ENCODE measurements at places on chromosomes 1 and 21. TPM values are rescaled to one million over a fixed set of nuclear protein-coding genes. Genes with fewer than 3 reads are reported as not detected.

FAM72B gene
- 9.6 TPM for total RNA-seq

FCN3 gene
- not detected for total RNA-seq

TNNT2 gene
- not detected for total RNA-seq

CYP4A22 gene
- not detected for total RNA-seq

KCNT2 gene
- total RNA-seq: 0.25 TPM

AADACL3 gene
- total RNA-seq: not detected

- H3K4me3 ChIP-seq: no peak overlapping the region
- no peaks in the 10 kb centered on the region for H3K4me1 ChIP-seq
- H3K27ac ChIP-seq: no peak overlapping the region
- DNase-seq: peak; percentile 3
Measured at GRCh38 chr1:215793180-215793579, 226.1 kb downstream of the KCTD3 start.

DNA sequence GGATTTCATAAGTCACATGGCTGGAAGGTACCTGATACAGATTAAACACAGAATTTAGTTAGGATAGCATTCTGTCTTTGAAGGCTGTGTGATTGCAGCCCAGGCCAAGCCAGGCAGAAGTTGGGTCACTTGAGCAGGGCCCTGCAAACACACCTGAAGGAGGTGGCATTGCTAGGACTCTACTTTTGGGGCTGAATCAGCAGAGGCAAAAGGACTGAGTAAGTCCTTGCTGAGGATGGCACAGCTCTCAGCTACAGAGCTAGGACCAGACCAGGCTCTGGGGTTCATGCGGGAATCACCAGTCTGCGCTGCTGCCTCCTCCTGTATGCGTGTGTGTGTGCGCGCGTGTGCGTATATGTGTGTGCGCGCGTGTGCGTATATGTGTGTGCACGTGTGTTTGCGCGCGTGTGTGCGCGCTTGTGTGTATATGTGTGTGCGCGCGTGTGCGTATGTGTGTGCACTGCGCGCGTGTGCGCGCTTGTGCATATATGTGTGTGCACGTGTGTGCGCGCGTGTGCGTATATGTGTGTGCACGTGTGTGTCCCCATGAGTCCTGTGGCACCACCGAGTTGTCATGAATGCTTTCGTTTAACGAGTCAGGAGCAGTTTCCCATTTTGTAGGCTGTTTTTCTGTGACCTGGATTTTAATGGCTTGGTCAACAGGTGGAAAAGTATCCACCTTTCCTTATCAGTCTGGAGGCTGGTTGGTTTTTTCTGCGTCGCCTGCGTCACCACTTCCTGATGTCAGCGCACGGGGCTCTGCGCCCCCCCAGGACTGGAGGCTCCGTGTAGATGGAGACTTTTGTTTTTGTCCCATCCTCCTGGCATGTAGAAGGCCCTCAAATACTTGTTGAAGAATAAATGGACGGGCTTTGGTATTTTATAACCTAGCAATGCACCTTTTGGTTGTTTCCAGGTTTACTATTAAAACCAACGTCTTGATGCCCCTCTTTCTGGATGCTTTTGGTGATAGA lies 34.7 kb downstream of the ADARB1 start:
- peaks cover 47% of the 10 kb centered on the region for H3K4me1 ChIP-seq
- H3K27ac ChIP-seq: 0 out of 2 replicates have a peak overlapping the region, but pooled peaks have one; percentile 30
- no peak overlapping the region for H3K4me3 ChIP-seq

- H3K27me3 ChIP-seq: no peaks in the 10 kb centered on the region
- H3K4me3 ChIP-seq: peak overlapping the region; percentile 44
- H3K36me3 ChIP-seq: peaks cover 9% of the 10 kb centered on the region
- peak overlapping the region; percentile 51 for H3K27ac ChIP-seq
- peaks cover 48% of the 10 kb centered on the region for H3K4me1 ChIP-seq
Measured at GRCh38 chr1:31760471-31761470, 3.4 kb downstream of the ADGRB2 start.

GRCh38 chr1:82752046-82752445 lies 951.3 kb downstream of the ADGRL2 start:
- H3K4me3 ChIP-seq: no peak overlapping the region
- DNase-seq: no peak
- no peak overlapping the region for H3K27ac ChIP-seq
- H3K36me3 ChIP-seq: no peaks in the 10 kb centered on the region
- H3K4me1 ChIP-seq: no peaks in the 10 kb centered on the region
- H3K27me3 ChIP-seq: no peaks in the 10 kb centered on the region

GRCh38 chr1:93708734-93709481 lies 27.3 kb upstream of the BCAR3 start:
- no peak overlapping the region for H3K4me3 ChIP-seq
- H3K27ac ChIP-seq: peak overlapping the region; percentile 86
- no peaks in the 10 kb centered on the region for H3K27me3 ChIP-seq
- peaks cover 73% of the 10 kb centered on the region for H3K4me1 ChIP-seq
- no peaks in the 10 kb centered on the region for H3K36me3 ChIP-seq

DNA sequence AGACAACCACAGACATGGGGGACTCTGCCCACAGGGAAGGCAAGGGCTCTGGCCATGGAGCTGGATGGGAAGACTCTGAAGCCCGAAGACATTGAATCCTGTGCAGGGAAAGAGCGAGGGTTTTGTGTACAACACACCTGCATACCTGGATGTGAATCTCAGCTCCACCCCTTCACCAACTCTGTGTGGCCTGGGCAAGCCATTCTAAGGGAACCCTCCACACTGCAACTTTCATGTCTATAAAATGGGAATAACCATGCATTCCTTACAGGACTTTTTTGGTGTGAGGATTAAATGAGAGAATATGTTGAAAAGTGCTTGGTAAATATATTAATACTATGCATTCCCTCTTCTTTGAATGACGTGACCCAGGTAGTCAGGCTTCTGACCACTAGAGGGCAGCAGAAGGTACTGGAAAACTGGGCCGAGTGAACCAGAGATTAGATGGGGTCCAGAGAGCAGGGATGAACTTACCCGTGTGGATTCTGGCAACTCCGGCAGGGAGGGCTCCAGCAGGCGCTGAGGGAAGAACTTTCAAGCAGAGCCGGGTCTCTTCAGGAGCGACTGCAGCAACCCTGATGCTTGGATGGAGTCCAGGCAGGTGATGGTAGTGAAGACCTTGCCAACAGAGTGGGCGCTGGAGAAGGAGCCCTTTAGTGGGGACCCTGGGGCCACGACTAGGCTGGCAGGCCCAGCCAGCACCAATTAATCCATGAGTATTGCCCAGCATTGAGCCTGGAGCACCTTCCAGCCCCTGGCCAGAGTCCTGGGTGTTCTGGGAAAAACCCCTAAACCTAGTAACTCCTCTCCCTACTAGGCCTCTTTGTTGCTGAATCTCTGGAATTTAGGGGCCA lies 834 bp upstream of the ELF3 start:
- no peak overlapping the region for H3K27ac ChIP-seq
- H3K4me1 ChIP-seq: peaks cover 22% of the 10 kb centered on the region
- H3K27me3 ChIP-seq: no peaks in the 10 kb centered on the region
- H3K4me3 ChIP-seq: no peak overlapping the region
- DNase-seq: peak; percentile 82

- no peak for DNase-seq
- H3K4me3 ChIP-seq: no peak within 1 kb of the TSS
- no peaks in the 10 kb centered on the region for H3K27me3 ChIP-seq
- no peak within 1 kb of the TSS for H3K27ac ChIP-seq
Measured at GRCh38 chr21:44626673-44627143, at the start of gene KRTAP10-9. Gene KRTAP10-9 (plus strand): TSS chr21:44627093. CDS start chr21:44627172, 79 bp downstream.

GRCh38 chr1:209367061-209367772 lies 216.3 kb upstream of the CAMK1G start:
- DNase-seq: no peak
- no peaks in the 10 kb centered on the region for H3K27me3 ChIP-seq
- H3K36me3 ChIP-seq: no peaks in the 10 kb centered on the region

DNA sequence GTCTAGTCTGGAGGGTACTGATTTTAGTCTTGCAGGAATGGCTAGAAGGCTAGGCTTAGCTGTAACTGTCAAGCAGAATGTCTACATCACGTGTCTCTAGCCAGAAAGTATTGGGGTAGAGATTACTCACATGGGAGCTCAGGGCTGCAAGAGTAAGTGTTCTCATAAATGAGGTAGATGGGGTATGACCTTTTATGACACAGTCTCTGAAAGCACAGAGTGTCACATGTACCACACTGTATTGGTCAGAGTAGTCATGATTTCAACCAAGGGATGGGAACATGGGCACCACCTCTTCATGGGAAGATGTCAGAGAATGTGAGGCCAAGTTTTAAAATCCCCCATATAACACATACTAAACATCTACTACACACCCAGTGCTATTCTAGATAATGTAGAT lies 2.9 kb downstream of the FYB2 start:
- H3K36me3 ChIP-seq: no peaks in the 10 kb centered on the region
- H3K27ac ChIP-seq: no peak overlapping the region
- H3K27me3 ChIP-seq: 0 out of 2 replicates have a peak, but pooled peaks cover 18% of the 10 kb centered on the region
- no peak for DNase-seq

GRCh38 chr1:42420911-42421585 lies 34.8 kb downstream of the ZMYND12 start:
- H3K4me1 ChIP-seq: no peaks in the 10 kb centered on the region
- no peak overlapping the region for H3K4me3 ChIP-seq
- H3K27ac ChIP-seq: no peak overlapping the region

DNA sequence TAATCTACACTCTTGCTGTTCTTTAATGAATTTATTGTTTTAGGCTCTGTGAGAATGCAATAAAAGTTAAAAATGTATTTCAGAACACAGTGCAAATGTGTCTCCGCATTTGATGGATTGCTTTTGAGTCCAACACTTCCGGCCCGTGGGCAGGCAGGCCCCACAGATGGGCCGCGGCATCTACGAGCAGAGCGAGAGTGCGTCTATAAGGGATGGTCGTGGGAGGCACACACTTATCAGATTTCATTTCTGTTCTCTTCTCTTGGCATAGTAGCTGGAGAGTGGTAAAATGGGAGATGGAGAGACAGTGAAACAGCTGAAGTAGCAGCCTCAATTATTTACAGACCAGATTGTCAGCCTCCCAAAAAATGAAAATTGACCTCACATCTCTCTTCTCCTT lies 134.2 kb downstream of the NAV1 start:
- peaks cover 12% of the 10 kb centered on the region for H3K4me1 ChIP-seq
- no peak for DNase-seq
- H3K27ac ChIP-seq: no peak overlapping the region
- H3K36me3 ChIP-seq: 0 out of 2 replicates have a peak, but pooled peaks cover 3% of the 10 kb centered on the region

DNA sequence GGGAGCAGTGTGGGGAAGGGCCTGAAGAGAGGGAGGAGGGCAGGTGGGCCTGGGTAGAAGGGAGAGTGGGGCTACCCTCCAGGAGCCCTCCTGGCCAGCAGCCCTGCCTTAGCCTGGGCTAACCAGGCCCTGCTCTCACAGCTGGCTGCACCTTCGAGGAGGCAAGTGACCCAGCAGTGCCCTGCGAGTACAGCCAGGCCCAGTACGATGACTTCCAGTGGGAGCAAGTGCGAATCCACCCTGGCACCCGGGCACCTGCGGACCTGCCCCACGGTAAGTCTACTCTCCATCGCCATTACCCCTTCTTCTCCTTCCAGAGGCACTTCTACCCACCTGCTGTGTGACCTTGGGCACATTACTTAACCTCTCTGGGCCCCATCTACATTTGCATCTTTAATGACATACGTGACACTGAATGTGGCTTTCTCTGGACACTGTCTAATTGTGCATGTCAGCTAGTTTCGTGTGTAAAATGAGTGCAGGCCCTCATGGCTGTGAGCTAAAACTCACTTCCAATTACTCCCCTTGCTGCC lies 18.9 kb downstream of the PTPRU start:
- no peak overlapping the region for H3K27ac ChIP-seq
- DNase-seq: no peak
- H3K4me3 ChIP-seq: no peak overlapping the region
- H3K27me3 ChIP-seq: no peaks in the 10 kb centered on the region
- peaks cover 14% of the 10 kb centered on the region for H3K4me1 ChIP-seq
- H3K36me3 ChIP-seq: no peaks in the 10 kb centered on the region

DNA sequence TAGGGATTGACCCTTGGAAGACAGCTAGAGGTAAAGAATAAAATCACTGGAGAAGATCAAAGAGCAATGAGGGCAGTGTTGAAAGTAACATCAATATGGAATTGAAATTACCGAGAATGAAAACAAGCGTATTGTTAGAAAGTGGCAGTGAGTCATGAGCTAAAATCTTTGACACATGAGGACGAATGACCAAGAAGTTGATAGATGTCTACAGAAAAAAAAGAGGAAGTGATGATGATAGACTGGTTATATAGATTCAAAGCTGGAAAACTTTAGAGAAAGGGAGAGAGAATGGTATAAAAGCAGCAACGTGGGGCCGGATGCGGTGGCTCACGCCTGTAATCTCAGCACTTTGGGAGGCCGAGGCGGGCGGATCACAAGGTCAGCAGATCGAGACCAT lies 12.5 kb upstream of the DNM3 start:
- DNase-seq: no peak
- no peaks in the 10 kb centered on the region for H3K4me1 ChIP-seq
- no peak overlapping the region for H3K27ac ChIP-seq
- H3K4me3 ChIP-seq: no peak overlapping the region

- H3K27ac ChIP-seq: no peak overlapping the region
- no peak for DNase-seq
- peaks cover 67% of the 10 kb centered on the region for H3K36me3 ChIP-seq
- peaks cover 21% of the 10 kb centered on the region for H3K4me1 ChIP-seq
- no peaks in the 10 kb centered on the region for H3K27me3 ChIP-seq
Measured at GRCh38 chr1:77975907-77976306, 3.0 kb downstream of the FUBP1 start.

DNA sequence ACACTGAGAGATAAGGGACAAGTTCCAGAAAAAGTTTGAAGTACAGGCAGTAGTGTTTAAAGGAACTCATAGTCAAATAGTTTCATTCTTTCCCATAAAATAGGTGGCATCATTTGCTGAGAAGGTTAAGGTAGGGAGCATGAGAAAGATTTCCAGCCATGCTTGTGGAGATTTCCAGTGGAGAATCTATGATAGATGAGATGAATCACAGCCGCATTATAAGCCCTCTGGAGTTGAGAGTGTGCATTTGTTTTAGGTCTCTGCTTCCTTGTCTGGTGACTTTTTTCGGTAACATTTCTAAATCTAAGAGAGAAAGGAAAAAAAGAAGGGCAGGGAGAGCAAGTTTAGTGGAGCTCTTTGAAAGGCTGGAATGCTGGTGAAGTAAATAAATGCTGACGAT lies 108.7 kb downstream of the DISP1 start:
- peaks cover 13% of the 10 kb centered on the region for H3K4me1 ChIP-seq
- no peaks in the 10 kb centered on the region for H3K27me3 ChIP-seq
- no peak overlapping the region for H3K4me3 ChIP-seq
- DNase-seq: no peak
- H3K36me3 ChIP-seq: no peaks in the 10 kb centered on the region
- no peak overlapping the region for H3K27ac ChIP-seq

GRCh38 chr1:86906419-86906818 lies 7.5 kb downstream of the SELENOF start:
- no peak for DNase-seq
- H3K27ac ChIP-seq: no peak overlapping the region
- peaks cover 40% of the 10 kb centered on the region for H3K36me3 ChIP-seq
- no peaks in the 10 kb centered on the region for H3K27me3 ChIP-seq
- no peak overlapping the region for H3K4me3 ChIP-seq
- H3K4me1 ChIP-seq: no peaks in the 10 kb centered on the region

- H3K36me3 ChIP-seq: no peaks in the 10 kb centered on the region
- H3K4me1 ChIP-seq: peaks cover 3% of the 10 kb centered on the region
- no peak overlapping the region for H3K4me3 ChIP-seq
- H3K27ac ChIP-seq: no peak overlapping the region
Measured at GRCh38 chr1:182641561-182641960, 37.4 kb upstream of the RGS16 start.

Data from SJSA1 (cell line).